ENCODE measurements at places on chromosomes 12 and 14.

- no peak for ATAC-seq
These were observed 164.2 kb downstream of the NDUFA12 start for GRCh38 chr12:94839347-94839746.

GRCh38 chr12:112252184-112252583 is 126.8 kb downstream of the TRAFD1 start:
- ATAC-seq = no peak

GRCh38 chr14:37170993-37171392 is 1.4 kb downstream of the SLC25A21 start:
- ATAC-seq = no peak

GRCh38 chr12:52552055-52552454 is 890 bp downstream of the KRT71 start:
- ATAC-seq = no peak

DNA sequence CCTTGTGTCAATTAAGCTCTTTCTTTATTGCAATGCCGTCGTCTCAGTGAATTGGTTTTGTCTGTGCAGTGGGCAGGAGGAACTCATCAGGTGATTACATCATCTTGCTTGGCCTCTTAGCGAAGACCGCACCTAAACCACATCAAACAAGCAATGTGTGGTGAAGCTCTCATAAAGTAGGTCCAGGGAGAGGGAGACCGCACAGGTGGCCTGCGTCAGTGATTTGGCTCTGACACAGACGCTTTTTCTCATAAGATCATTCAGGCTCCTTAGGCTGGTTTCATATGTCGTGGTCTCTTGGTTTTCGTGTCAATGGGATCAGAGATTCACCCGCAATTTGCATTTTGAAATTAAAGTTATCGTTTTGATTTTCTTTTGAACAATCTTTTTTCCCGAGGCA is 6.7 kb upstream of the TESC start:
- ATAC-seq = peak; percentile 94

- ATAC-seq = no peak
These were observed 25.6 kb downstream of the OTUB2 start for GRCh38 chr14:94051779-94052178.

DNA sequence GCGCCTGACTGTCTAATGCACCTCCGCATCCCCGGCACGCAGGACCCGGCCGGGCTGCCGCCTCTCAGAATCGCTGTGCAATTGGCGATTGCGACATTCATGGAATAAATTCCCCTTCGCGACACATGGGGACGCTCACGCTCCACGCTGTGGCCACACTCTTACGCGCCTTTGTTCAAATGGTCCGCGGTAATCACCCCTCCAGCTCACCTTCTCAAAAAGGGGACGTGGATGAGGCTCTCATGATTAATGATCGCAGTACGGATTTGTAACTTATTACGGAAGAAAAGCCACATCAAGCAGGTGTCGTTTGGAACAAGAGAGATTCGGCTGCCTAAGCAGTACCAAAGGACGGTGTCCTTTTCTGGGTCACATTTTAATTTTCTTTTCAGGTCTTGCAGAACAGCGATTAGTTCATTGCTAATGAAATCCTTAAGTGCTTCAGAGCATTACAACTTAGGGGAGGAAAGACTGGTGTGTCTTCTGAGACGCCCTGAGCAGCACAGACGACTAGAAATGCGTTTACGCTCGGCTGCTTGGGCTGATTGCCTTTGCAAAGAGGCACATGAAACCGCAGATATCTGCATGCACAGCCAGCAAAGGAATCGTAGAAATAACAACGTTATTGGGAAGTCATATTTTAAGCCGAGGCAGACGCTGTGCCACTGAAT is 37.3 kb upstream of the ADGRD1 start:
- ATAC-seq = no peak

DNA sequence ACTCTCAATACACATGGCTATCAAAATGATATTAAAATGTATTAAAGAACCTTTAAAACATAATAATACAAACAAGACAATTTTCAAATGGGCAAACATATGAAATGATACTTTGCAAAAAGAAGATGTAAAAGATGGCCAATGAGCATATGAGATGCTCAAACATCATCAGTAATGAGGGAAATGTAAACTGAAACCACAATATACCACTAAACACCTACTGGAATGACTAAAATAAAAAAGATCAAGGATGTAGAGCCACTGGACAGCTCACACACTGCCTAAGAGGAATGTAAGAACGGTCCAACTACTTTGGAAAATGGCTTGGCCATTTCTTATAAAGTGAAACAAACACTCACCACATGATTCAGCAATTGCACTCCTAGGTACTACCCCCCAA is 97.2 kb upstream of the BBS10 start:
- peak; percentile 60 for ATAC-seq

- ATAC-seq = peak; percentile 53
These were observed 13.6 kb upstream of the GPR68 start for GRCh38 chr14:91258011-91258618.

- ATAC-seq = no peak
These were observed 161.3 kb downstream of the RPL10L start for GRCh38 chr14:46490238-46490685.

GRCh38 chr14:98059106-98059505 is 1212.9 kb downstream of the BCL11B start:
- ATAC-seq = no peak

- no peak for ATAC-seq
These were observed 23.9 kb downstream of the SLC7A7 start for GRCh38 chr14:22791301-22791700.

- ATAC-seq = no peak
These were observed 28.7 kb upstream of the CD9 start for GRCh38 chr12:6171409-6172015.

GRCh38 chr12:76755829-76756379 is 8.0 kb upstream of the ZDHHC17 start:
- no peak for ATAC-seq

DNA sequence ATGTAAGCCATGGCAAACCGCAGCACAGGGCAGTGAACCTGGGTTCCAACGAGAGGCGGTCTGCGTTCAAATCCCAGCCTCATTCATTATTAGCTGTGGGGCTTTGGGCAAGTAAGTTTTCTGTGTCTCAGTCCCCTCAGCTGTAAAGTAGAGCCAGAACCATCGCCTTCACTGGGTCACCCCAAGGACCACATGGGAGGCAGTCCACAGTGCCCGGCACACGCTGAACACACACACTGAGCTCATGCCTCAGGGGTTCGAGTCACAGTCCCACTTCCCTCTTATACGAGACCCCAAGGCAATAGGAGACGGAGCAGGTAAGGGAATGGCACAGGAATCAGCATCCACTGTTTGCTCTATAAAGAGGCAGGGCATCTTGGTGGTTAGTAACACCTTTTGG is 19.1 kb downstream of the LRTM2 start:
- no peak for ATAC-seq

DNA sequence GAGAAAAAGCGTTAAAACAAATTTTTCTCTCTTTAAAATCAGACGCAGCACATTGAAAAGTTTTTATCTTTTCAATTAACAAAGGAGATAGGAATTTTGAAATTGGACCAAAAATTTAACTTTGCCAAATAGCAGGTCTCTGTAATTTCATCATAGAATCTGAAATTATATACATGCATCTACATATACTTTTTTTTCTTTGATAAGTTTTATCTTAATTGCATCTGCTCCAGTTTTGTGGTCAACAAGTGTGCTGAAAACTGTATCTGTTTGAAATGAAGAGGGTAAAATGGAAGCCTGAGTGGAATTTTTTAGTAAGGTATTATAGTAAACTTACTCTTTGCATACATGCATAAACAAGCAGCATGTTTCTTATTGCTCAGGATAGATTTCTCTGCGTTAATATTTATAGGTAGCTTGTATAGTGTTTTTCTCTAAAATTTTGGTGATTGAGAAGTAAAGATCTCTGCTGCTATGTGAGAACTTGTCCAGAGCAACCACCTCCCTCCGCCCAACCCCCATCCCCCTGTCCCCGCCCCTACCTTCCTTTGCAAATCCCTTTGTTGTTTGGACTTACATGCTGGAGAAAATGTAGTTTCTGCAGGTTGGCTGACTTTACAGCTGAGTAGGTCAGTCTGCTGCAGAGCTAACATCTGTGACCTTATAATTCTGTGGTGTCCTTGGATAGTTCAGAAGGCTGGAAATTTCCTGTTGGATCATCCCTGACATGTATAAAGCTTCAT is 64.6 kb downstream of the VRK1 start:
- ATAC-seq = no peak

GRCh38 chr12:89155826-89156225 is 196.5 kb downstream of the DUSP6 start:
- ATAC-seq = no peak

- ATAC-seq = no peak
These were observed 8.4 kb downstream of the DAD1 start for GRCh38 chr14:22580625-22581024.

DNA sequence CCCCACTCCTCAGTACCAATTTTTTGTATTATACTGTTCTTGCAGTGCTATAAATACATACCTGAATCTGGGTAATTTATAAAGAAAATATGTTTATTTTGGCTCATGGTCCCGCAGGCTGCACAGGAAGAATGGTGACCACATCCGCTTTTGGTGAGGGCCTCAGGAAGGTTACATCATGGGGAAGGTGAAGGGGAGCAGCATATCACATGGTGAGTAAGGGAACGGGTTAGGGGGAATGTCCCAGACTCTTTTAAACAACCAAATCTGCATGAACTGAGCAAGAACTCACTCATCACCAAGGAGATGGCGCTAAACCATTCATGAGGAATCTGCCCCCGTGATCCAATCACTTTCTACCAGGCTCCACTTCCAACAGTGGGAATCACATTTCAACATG is 40.0 kb downstream of the OSBPL8 start:
- ATAC-seq = peak; percentile 98

DNA sequence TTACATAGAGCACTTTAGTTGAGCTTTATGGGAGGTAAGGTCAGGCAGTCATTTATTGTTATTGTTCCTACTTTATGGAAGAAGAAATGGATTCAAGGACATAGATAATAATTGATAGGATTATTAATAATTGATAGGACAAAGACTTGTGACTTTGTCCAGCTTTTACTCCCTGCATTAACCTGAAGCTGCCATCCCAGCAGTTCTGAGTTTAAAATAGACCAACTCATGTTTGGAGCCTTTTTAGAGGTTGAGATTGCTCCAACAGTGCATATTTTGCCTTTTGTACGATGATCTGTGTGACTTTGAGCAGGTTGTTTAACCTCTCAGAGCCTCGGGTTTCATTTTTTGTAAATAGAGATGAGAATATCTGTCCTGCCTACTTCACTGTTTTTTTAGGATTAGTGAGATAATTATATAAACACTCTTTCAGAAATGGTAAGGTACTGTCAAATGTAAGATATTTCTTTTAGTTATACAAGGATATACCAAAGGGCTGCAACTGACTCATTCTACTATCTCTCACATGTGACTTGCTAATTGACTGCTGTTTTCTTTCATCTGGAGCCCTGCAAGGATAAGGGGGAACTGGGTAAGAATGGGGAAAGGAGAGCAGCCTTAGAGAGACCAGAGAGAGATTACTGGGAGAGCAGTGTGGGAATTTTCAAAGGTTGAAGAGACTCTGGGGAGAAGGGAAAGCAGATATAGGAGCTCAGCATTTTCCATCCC is 15.3 kb downstream of the WDR20 start:
- ATAC-seq = no peak

DNA sequence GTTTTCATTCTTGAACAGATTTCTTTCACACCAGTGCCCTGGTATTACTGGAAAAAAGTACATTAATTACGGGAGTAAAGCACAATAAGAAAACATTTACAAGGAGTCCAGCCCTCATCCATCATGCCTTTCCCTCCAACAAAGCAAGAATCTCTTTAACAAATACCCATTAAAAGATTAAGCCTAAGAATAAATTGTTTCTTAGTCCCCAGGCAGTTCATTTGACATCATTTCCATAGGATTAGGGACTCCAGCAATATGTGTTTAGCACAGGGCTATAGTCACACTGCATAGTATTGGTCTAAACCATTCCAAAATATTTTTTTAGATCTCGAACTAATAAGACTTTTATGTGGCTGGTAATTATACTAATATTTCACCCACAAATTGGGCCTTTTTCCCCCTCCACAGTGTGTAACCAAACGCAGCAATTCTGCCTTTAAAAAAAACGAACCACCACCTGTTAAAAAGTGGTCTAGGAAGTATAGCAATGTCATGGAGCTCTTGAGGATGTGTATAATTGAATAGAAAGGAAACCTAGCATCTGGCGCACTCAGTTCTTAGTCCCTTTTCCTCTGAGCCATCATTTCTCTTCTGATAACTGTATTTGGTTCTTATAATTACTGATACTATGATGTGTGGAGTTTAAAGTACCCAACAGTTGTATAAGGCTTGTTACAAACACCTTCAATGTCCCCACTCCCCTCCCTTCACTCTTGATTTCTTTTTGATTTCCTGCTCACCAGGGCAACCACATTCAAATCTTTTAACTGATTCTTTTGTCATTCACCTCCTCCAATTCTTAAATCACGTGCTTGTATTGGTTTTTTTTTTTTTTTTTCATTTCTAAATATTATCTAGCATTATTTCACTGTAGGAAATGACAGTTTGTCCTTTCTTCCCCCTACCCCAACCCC is 138.7 kb downstream of the ETV6 start:
- no peak for ATAC-seq

DNA sequence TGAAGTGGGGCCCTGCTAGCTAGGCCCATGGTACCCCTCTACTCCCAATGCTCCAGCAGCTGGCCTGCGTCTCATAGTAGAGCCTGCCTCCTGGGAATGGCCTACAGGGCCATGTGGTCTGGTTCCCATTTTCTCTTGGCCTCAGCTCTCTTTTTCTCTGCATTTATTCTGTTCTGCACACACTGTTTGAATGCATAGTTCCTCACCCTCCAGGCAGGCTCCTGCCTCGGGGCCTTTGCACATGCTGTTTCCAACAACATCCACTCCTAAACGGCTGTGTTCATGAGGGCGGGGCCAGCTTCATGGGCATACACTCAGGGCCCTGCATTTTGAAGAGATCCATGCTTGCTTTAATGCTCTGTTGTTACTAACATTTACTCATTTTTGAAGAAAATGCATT is 204.0 kb downstream of the ADGRD1 start:
- no peak for ATAC-seq

GRCh38 chr12:48184549-48184922 is 1.1 kb downstream of the CCDC184 start:
- ATAC-seq = no peak

DNA sequence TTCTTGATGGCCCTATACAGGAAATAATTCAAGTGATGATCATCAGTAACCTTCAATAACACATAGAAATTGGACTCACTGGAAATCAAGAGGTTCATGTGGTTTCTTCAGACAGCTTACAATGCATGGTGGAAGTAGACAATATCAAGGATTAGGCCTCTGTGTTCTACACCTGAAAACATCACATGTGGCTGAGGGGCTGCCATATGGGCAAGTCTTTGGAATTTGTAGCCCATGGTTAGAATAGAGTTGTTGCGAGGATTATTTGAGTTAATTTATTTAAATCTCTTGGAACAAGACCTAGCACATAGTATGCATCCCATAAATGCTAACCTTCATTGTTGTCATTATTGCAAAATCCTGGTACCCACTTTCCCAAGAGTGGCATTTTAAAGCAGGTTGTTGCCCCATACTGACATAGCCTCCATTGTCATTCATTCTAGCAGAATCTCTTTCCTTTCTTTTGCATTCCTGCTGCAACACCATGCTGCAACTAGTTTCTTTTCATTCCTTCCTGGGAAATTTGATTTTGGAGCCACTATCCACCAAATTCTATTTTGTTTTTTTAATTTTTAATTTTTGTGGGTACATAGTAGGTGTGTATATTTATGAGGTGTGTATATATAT is 352.7 kb upstream of the NAV3 start:
- ATAC-seq = no peak

All from activated T-helper 17 cell treated with anti-CD3 and anti-CD28 coated beads, Interleukin-2, amount 50 U/mL, for 72 hours (primary cell).